ENCODE measurements at places on chromosomes 2 and 18.
A peak's percentile ranks its signal among the peaks of the same experiment; 100 is the strongest.

DNA sequence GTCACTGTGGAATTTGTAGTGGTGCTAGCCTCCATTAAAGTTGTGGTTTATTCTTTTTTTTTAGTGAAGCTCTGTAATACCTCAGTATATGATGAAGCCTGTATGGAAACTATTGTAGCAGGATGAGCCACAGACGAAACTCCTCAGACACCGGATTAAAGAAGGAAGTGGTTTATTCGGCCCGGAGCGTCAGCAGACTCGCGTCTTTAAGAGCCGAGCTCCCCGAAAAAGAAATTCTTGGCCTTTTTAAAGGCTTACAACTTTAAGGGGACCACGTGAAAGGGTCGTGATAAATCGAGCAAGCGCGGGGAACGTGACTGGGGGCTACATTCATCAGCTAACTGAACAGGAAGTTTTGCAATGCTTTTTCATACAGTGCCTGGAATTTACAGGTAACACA lies 8.1 kb upstream of the CCL20 start:
- DNase-seq, result no peak

GRCh38 chr18:45745817-45746461 lies 22.0 kb downstream of the SLC14A1 start:
- no peak for DNase-seq

- DNase-seq, result peak; percentile 18
These were observed 2.6 kb upstream of the GPR35 start for GRCh38 chr2:240622531-240623235.

DNA sequence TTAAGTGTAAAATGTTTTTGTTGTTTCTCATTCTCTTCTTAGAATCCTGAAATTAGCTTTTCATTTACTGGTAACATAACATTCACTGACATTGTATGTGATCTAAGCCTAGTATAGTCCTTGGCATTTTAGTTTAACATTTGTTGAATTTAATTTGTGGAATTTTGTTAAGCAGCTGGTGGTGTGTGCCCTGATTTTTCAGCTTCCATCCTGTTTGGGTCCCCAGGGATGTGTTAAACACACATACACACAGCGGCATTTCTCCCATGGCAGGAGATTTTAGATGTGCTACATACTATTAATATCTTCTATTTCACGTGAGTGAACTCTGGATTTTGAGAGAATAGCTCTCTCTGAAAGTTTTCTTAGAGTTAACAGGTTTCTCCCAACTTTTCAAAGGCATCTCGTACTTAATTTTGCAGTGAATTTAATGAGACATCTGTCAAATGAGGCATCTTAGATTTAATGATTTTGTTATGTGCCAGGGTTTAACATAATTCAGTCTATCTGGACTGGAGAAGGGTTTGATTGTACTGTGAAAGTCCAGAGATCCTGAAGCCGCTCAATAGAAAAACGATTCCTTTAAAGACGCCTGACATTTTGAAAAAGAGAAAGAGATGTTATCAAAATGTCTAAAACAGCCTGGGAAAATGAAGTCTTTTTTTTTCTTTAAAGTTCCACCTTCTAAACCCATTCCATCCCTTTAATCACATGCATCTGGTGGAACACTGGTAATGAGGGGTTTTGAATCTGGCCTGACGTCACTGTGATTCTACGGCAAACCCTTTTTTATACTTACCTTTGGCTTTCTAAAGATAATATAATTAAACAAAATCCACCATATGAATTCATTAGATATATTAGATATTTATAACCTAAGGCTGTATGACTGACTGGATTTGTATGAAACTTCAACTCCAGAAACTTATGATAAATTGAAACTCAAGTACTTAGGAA lies 6.8 kb downstream of the PHLPP1 start:
- peak; percentile 61 for DNase-seq

DNA sequence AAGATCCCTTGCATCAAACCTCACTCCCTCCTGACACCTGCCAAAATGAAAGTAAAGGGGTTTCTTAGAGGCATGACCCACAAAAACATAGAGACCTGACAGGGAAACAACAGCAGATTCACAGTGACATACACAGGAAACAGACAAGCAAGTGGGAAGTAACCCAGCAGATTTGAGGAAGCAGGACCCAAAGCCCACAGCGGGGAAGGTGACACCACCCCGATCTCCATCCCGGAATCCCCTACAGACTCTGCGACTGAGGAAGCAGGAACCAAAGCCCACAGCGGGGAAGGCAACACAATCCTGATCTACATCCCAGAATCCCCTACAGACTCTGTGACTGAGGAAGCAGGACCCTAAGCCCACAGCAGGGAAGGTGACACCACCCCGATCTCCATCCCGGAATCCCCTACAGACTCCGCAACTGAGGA lies 21.6 kb downstream of the CIB4 start:
- DNase-seq, result no peak

DNA sequence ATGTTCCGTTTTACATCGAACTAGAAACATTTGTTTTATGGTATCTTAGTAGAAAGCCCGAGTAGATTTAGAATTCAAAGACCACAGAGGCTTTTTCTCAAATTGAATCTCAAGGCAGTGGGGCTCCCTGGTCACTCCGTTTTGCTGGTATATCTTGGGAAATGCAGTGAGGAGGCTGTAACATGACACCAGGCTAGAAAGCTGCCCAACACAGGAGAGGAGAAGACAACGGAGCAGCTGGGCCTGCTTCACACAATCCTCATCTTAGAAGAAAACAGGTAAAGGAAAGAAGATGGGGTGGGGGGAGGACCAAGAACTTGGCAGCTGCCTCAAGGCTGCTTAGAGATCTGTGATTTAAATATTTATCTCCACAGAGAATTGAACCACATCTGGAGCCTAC lies 38.3 kb upstream of the EPB41L3 start:
- DNase-seq, result peak; percentile 71

GRCh38 chr2:160411955-160412354 lies 81.7 kb downstream of the RBMS1 start:
- no peak for DNase-seq

DNA sequence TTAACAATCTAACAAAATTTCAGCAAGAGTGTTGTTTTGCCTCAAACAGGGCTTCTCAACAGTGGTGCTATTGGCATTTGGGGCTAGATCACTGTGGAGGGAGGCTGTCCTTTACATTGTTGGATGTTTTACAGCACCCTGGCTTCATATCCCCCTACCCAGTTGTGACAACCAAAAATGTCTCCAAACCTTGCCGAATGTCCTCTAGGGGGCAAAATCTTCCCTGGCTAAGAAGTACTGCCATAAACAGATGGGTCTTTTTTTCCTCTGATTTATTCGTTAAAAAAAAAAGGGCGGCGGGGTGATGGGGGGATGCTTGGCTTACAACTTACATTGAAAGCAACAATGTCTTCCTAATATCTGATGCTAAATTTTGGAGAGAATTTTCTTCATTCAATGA lies 207.6 kb upstream of the CCDC150 start:
- peak; percentile 28 for DNase-seq

DNA sequence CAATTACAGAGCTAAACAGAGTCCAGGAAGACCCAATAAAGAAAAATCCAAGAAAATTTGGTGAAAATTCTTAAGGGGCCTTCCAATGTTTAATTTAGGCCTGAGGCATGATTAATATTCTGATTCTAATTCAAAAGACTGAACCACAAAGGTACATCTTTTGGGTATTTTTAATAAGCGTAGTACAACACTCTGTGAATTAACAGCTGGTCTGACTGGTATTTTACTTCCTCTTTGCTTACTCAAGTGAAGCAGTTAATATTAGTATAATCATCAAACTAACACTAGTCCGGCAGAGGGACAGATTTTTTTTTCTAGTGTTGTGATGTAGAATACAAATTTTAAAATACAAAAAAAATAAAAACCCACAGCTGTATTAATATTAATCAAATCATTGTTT lies 652.9 kb downstream of the NR4A2 start:
- DNase-seq, result no peak

GRCh38 chr2:226903179-226903578 lies 67.3 kb downstream of the RHBDD1 start:
- peak; percentile 42 for DNase-seq

DNA sequence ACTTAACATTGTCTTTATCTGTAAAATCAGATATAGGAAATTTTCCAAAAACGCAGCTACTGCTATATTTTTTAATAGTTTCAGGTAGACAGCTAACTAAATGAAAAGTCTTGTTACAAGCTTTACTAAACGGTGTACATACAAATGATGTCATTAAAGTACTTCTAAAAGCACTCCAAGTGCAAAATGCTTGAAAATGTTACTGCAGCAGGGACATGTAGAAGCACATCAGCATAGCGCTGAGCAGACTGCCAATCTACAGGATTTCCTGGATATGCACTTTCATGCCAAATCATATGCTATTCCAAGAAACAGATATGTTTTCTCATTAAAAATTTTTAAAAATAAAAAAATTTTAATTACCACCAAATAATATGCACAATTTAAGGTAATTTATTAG lies 61.7 kb downstream of the SMAD2 start:
- no peak for DNase-seq

GRCh38 chr2:177154809-177155208 lies 57.8 kb upstream of the HNRNPA3 start:
- DNase-seq, result no peak

DNA sequence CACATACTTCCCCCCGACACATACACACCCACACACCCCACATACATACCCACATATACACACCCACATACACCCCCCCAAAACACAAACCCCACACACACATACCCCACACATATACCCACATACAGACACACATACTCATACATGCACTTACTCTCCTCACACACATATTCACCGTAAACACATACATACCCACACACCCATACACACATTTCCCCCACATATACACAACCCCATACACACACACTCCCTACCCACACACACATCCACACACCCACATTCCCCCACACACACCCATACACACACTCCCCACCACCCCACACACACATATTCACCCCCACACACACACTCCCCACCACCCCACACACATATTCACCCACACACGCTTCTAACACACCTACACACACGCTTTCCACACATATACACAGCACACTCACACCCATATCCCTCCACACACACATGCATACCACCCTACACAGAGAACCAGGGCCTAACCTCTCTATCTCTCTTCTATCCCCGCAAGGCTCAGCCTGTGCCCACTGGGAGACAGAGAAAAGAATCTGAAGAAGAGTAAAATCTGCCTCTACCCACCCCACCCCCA lies 182.4 kb upstream of the ETAA1 start:
- no peak for DNase-seq

DNA sequence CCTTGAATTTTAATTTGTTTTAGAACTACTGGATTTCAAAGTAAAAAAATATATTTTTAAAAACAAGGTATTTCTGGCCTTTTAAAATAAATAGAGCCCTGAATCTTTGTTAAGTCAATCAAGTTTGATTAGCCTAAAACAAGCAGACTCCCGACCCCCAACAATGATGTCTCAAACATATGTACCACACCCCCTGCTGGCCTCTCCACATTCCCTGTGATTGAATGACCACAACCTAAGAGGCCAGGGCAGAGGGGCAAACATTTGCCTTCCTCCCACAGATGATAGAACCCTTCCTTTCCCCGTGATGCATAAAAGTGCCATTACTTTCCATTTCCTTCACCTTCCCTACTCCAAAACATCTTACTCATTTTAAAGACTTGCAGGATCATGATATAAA lies 130.9 kb downstream of the STK39 start:
- DNase-seq, result peak; percentile 13

DNA sequence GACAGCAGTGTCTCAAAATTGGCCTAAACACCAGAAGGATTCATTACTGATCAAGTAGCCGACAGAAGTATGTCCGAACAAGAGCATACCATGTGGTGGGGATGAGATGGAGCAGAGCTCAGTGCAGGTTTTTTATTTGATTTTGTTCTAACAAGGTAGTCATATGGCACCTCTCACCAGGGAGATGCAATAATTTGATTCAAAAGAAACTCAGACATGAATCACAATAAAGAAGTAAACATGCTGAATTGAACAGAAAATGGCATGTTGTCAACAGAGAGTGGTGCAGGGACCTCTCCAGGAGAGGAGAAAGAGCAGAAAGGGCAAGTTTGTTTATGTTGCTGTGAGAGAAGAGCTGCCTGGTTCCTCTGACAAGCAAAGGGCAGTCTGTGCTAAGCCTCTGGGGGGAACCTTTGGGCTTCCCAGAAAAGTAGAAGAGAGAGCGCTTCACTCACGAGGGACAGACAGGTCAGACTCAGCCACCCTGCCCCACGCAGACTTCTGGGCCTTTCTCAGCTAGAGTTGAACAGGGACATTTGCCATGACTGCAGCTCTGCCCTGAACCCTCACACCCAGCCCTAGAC lies 351.3 kb upstream of the RAB12 start:
- no peak for DNase-seq

- no peak for DNase-seq
These were observed 7.1 kb upstream of the SOS1 start for GRCh38 chr2:39127973-39128372.

GRCh38 chr2:200306931-200307723 lies 634 bp downstream of the SPATS2L start:
- DNase-seq, result peak; percentile 79

DNA sequence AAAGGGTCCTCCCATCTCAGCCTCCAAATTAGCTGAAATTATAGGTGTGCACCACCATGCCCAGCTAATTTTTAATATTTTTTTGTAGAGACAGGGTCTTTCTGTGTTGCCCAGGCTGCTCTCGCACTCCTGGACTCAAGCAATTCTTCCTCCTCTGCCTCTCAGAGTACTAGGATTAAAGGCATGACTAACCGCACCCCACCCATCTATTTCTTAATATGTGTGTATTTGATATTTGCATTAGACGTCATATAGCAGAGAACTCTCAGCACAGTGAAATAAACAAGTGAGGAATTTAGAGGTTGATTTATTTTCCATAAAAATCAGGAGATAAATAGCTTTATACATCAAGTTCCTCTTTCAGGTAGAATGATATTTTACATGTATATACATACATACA lies 213.5 kb downstream of the FSIP2 start:
- no peak for DNase-seq

DNA sequence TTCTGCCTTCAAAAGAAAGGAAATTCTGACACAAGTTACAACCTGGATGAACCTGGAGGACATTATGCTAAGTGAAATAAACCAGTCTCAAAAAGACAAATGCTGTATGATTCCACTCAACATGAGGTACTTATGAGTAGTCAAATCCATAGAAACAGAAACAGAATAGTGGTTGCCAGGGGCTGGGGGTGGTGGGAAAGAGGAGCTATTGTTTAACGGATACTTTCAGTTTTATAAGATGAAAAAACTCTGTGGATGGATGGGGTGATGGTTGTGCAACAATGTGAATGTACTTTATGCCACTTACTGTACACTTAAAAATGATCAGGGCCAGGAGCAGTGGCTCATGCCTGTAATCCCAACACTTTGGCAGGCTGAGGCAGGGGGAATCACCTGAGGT lies 15.4 kb downstream of the SLC35F5 start:
- DNase-seq, result no peak

GRCh38 chr18:5510135-5510846 lies 33.5 kb downstream of the EPB41L3 start:
- peak; percentile 33 for DNase-seq

GRCh38 chr2:55901941-55902340 lies 21.6 kb downstream of the EFEMP1 start:
- peak; percentile 70 for DNase-seq

- peak; percentile 60 for DNase-seq
These were observed 35.4 kb downstream of the INSIG2 start for GRCh38 chr2:118123561-118124232.

GRCh38 chr2:170715062-170715931 lies at the start of gene SP5:
TSS of gene SP5 (plus strand) at chr2:170715337. CDS start at chr2:170715513, 176 bp downstream.
- DNase-seq, result peak; percentile 78

- no peak for DNase-seq
These were observed 22.7 kb upstream of the TET3 start for GRCh38 chr2:73961823-73962615.

Data from astrocyte of the hippocampus (primary cell).